ENCODE measurements at places on chromosomes 5 and 9.

DNA sequence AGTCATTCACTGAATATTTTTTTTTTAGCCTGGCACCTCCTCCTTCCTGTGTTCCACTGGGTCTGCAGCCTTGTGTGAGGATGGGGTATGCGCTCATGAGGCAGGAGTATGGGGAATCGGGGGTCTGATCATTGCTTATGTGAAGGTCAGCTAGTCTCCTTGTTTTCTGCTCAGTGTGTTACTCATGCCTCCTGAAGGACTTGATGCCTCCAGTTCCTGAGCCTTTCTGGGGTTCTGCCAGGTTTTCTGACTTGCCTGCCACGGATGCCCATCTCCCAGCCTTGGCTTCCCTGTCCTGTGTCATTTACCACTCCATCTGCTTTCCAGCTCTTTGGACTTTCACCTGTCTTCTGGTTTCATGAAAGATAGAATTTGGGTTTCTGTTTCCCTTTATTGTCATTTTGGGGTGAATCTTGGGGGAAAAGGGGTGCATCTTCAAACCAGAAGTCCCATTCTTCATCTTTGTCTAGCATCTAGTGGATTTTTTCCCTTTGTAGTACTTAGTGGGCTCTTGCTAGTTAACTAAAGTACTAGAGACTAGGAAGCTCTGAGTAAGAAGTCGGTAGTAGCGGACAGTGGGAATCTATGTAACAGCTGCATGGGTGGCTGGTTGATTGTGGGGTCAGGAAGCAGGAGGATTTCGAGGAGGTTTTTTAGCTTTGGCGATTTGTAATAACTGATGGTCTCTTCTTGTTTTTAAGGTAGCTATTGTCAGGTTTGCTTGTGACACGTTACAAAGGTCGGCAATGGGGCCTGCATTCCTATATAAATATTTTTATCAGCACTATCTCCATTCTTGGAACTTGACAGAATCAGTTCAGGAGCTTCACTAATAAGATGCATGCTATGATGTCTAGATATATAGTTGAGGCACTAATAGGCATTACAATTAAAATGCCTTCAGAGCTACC, 8.2 kb downstream of the OTULIN start:
- no peak for DNase-seq

DNA sequence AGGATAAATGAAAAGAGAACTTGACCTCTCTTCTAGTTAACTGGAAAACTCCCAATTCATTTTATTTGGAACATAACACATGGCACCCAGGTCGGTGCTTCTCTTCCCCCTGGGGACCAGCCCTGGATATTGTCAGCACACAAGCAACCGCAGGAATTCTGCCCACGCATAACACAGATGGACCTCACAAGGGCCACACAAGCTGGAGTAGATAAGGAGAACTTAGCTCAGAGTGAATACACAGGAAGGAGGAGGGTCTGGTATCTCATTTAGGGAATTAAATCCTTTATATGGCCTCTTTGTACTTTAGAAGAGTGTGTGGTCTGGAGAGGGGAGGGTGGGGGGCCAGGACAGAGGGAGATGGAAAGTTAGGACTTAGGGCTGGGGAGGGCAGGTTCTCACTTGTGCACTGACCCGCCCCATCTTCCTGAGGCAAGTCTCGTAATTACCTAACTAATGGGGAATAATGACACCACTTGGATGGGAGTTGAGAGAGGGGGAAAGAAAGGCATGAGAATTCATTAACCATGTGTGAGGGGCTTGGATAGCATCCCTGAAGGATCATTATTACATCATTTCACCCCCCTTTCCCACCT, 341.2 kb upstream of the WWC1 start:
- no peak for DNase-seq

GRCh38 chr5:139116100-139116655, 82.0 kb downstream of the SIL1 start:
- no peak for DNase-seq

- DNase-seq = peak; percentile 71
Observed at GRCh38 chr5:82351754-82352145, 73.6 kb upstream of the RPS23 start.

GRCh38 chr5:156686380-156686779, 163.7 kb upstream of the PPP1R2B start:
- DNase-seq = no peak
